ENCODE measurements at places on chromosomes 7 and 10.
A peak's percentile ranks its signal among the peaks of the same experiment; 100 is the strongest.

DNA sequence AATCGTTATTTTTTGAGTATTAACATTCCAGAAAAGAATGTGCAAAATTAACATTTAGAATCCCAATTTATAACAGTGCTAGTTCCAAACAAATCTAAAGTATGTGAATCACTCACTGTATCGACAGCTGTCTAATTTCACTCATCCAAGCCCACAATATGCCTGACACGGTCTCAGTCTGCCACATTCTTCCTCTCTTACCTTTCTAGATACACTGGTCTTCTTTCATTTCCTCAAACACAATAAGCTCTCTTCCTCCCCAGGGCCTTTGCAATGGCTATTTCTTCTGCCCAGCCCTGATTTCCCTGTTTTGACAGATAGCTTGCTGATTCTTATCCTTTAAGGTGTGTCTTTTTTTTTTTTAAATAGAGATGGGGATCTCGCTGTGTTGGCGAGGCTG lies 48.8 kb downstream of the UBE2H start:
- DNase-seq, result no peak

DNA sequence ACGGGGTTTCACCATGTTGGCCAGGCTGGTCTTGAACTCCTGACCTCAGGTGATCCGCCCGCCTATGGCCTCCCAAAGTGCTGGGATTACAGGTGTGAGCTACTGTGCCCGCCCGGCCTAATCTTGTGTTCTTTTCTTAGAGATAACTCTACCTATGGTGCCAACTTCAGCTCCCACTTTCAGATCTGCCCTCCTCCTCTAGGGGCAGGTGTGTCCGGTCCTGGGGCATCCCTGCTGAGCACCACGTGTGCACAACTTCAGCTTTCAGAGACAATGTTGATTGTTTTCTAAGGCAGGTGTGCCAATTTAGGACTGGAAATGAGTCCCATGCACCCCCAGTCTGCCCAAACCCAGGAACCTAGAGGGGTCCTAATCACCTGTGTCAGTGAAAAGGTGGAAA lies 18.5 kb upstream of the FXYD4 start:
- DNase-seq, result no peak

DNA sequence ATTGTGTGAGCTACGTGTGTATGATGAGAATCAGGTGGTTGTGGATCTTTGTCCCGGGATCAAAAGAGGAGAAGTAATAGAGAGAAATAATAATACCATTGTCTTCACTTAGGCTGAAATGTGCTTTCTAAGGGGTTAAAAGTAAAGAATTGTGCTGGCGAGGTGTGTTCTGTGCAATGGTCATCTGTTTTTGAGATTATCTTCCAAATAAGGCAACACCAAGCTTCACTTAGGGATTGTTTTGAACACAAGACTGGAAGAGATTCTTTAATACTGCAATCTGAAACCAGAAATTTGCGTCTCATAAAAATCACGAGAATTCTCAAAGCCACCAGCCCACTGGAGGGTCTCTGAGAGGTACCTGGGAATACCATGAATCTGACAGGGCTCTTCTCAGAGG lies 84.2 kb downstream of the ARID5B start:
- DNase-seq, result no peak

GRCh38 chr10:48519481-48520183 lies 85.2 kb downstream of the ARHGAP22 start:
- DNase-seq, result no peak

- no peak for DNase-seq
Measured at GRCh38 chr10:115082506-115082905, 10.7 kb upstream of the ATRNL1 start.

DNA sequence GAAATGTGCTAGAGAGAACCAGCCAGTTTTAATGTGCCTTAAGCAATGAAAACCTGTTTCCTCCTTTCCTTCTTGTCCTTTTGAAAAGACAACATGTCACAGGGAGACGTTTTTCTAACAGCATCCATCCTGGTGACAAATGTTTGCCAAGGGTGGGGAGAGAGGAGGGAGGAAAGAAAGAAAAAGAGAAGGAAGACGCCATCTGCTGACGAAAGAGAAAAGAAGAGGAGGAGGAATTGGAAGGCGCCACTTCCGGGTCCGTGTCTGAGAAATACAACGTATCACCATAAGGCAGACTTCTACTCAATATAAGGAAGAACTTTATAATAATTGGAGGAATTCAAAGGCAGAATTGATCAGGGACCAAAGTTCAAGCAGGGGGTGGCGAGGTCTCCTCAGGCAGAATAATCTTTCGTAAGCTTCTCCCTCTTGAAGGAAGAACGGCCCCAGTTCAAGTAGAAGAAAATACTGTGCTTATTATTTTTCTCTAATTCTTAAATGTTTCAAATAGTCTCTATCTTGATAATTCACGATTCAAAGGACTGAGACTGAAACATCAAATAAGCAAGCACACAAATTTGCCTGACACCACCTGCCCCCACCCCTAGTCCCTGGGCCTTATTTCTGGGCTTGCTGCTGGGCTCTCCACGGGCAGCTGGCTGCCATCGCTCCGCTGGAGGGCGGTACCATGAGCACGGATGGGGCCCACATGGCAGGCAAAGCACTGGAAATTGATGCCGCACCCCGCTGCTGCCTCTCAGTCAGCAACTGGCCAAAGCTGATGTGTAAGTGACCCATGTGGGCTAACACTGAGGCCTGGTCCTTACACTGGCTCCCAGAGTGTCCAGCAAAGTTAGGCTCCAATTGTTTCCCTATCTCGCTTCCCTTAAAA lies 273.7 kb upstream of the KLF14 start:
- DNase-seq, result no peak

DNA sequence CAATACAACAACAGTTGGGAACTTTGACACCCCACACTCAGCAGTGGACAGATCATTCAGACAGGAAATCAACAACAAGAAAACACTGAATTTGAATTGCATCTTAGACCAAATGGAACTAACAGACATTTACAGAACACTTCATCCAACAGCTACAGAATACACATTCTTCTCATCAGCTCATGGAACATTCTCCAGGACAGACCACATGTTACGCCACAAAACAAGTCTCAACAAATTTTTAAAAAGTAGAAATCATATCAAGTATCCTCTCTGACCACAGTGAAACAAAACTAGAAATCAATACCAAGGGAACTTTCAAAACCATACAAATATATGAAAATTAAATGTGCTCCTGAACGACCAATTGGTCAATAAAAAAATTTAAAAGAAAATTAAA lies 212.3 kb downstream of the DNAJC1 start:
- DNase-seq, result no peak

GRCh38 chr10:130655313-130656186 lies 519.4 kb downstream of the GLRX3 start:
- DNase-seq, result no peak

DNA sequence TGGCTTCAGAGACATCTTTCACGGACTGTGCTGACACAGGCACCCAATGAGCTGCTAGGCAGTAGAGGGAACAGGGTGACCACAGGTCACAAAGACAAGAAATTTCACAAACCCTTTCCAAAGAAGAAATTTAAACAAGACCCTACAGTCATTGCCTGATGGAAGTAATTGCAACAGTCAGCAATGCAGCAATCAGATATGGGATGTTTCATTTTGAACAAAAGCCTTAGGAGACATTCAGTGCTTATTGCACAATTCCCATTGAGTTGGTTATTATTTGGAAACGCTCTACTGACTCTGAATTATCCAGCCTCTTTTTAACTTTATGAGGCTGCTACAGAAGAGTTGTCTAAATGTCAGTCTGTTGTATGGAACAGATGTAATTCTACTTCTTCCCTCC lies 85.5 kb downstream of the ETV1 start:
- peak; percentile 47 for DNase-seq

GRCh38 chr10:5996696-5997095 lies 19.4 kb upstream of the IL15RA start:
- DNase-seq, result no peak

DNA sequence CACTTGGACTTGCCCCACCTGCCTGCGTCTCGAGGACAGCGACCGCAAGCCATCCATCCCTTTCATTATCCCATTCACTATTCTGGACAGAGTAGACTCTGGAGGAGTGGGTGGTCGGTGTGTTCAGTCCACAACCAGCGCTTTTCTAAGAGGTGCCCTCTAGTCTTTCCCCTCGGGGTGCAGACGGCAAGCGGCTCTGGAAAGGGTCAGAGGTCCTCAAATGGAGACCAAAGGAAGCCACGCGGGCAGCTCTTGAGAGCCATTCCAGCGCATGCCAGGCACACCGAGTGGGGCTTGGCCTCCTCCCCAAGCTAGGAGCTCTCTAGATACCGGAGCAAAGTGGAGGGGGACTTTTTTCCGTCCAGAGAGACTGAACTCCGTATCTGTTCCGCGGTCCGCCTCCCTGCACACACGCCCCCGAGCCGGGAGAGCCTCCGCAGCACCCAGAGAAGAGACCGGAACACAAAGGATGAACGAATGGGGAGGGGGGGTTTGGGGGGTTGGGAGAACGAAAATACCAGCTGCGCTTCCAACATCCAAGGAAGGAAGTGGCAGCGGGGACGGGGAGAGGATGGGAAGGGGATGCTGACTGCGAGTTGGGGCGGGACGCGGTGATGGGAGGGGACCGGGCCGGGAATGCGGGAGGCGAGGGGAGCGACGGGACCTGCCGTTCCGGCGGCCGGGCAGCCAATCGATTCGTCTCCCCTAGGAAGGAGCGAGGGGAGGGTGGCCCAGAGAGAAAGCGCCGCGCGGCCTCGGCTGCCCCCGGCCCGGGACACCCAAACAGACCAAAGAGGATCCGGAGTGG lies 515 bp downstream of the GSDME start:
- no peak for DNase-seq

GRCh38 chr10:1881636-1882035 lies 144.3 kb upstream of the ADARB2 start:
- no peak for DNase-seq

- DNase-seq, result no peak
Measured at GRCh38 chr7:139095194-139095659, 14.3 kb downstream of the ZC3HAV1 start.

- DNase-seq, result no peak
Measured at GRCh38 chr10:61020420-61021158, 76.6 kb upstream of the RHOBTB1 start.

DNA sequence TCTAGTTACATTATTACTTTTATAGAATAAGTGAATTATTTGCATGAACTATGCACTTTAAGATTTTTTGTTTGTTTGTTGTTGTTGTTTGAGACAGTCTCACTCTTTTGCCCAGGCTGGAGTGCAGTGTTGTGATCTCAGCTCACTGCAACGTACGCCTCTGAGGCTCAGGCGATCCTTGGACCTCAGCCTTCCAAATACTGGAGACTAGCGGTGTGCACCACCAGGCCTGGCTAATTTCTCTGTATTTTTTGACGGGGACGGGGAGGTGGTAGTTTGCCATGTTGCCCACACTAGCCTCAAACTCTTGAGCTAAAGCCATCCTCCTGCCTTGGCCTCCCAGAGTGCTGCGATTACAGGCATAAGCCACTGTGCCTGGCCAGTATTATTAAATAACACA lies 29.2 kb downstream of the KCND2 start:
- DNase-seq, result no peak

DNA sequence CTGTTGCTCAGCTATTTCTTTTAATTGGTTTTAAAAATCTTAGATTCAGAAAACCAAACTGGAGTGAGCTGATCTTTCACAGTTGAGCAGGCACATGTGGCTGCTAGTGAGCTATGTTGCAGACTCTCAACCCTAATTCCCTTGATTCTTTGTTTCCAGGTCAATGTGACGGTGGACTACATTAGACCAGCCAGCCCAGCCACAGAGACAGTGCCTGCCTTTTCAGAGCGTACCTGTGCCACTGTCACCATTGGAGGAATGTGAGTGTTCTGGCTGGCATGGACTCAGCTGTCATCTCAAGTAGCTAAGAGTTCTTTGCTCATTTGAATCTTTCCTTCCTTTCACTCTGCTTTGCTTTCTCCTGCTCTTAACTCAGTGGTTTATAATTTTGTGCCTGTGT lies 187.1 kb downstream of the LRRC4 start:
- DNase-seq, result no peak

GRCh38 chr7:6636741-6637543 lies at the start of gene ZNF316:
TSS of gene ZNF316 (plus strand) at chr7:6637318. CDS start at chr7:6642410, 5,092 bp downstream.
- DNase-seq, result no peak

- no peak for DNase-seq
Measured at GRCh38 chr7:112076324-112076723, 129.9 kb downstream of the DOCK4 start.

DNA sequence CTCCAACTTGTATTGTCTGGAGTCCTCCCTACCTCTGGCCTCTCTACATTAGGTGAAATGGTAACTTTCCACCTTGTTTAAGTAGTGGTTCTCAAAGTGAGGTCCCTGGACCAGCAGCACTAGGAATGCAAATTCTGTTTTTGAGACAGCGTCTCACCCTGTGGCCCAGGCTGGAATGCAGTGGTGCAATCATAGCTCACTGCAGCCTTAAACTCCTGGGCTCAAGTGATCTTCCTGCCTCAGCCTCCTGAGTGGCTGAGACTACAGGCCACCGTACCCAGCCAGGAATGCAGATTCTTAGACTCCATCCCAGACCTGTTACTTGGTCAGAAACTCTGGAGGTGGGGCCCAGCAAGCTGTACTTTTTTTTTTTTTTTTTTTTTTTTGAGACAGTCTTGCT lies 6.8 kb upstream of the TBL2 start:
- DNase-seq, result no peak

- no peak for DNase-seq
Measured at GRCh38 chr7:10257438-10257837, 716.2 kb upstream of the PHF14 start.

DNA sequence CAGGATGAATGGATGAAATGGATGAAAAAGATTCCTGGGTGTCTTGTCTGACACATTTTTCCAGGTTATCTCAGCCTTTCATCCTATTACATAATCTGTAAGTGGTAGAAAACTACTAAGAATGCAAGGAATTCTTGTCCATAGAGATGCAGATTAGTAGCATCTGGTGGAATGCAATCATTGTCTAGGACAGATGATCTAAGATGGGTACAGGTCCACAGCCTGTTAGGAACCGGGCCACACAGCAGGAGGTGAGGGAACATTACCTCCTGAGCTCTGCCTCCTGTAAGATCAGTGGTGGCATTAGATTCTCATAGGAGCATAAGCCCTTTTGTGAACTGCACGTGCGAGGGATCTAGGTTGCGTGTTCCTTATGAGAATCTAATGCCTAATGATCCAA lies 225.0 kb downstream of the CALN1 start:
- no peak for DNase-seq
